ENCODE measurements at places on chromosomes 7 and 10.

DNA sequence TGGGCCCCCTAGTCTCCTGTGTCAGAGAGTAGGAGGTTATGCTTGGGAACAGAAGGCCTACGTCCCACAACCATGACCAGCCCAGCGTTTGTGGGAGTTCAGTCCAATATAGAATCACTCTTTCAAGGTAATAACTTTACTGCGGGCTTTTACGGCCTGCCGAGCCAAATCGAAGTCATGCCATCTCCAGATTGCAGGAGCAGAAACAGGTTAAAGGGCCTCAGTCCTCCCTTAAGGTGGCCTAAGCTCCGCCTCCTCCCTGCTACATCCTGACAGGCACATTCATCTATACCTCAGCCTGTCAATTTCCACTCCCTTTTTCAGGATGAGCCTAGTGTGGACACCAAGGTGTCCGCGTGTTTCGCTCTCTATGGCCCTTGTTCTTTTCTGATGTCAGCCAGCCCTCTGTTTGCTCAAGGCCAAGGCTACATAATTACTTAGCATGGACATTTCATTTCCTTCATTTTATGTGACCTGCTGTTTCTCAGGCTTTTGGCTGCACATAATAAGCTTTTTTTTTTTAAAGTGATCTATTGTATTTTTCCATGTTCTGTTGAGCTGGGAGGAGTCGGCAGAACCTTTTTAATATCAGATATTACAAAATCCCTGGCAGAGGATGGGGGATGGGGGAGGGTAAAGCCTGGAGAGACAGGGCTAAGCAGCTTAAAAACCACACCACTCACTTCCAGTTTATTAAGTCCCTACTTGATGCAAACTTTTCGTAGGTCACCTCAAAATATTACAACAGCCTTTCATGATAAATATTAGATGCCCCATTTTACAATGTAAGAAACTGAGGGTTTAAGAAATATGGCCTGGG lies 84.6 kb downstream of the CACNB2 start:
- no peak for DNase-seq

GRCh38 chr10:10772411-10772810 lies 245.3 kb upstream of the CELF2 start:
- no peak for DNase-seq

DNA sequence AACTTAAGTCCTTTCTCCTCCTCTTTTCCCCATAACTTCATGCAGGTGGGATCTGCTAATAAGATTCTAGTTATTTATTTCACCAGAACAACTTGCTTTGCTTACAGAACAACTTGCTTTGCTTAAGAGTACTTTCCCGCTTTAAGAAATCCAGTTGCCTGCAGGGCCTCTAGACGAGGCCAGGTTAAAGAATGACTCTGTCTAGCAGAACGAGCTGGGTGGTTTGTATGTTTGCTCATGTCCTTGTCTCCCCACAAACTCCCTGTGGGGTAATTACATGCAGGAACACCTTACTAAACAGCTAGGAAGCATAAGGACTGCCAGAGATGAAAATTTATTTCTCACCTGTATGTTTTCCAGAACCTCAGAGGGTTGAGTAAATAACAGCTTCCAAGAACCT lies 8.8 kb upstream of the FZD8 start:
- DNase-seq, result no peak

DNA sequence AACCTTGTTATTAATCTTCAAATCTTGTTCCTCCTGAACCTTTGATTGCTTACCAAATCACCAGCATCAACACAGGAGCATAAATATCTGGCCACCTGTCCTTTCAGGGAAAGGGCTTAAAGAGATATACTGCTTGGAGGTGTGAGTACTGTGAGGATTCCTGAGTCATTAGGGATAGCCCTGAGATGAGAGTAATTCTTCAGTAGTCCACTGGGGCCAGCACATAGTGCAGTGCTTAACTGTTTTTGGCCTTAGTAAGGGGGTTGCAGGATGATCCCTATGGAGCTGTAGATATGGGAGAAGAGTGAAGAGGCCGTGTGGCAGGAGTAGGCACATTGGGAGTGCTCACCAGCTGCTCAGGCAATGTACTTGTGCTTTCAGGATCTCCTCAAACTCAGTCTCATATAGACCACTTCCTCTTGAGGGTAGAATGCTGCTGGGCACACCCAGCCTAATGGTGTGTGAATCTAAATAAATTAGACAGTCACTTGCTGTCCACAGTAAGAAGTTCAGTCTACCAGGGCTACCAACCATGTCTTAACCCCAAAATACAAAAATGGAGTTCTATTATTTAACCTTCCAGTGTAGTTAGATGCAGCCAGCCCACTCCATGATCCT lies 26.5 kb upstream of the GPR141 start:
- DNase-seq, result no peak

DNA sequence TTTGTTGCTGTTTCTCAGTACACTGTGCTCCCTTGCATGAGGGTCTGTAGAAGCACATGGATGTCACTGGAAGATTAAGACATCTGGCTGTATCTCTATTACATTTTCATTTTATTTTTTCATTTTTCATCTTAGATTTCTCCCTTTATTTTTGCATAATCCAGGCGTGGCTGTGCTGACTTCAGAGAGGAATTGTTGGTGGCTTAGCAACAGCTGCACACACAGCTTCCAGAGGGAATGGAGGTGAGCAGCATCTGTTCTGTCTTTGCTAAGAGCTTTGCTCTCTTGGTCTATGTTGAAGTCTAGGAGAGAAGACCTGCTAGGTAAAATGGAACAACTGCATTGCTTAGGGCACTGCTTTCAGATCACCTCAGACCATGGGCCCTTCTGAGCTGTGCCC lies 254.4 kb upstream of the SP4 start:
- DNase-seq, result no peak

Measured in AML-193 (cell line).